ENCODE measurements at places on chromosomes 5 and 9. TPM values are rescaled to one million over a fixed set of nuclear protein-coding genes. Genes with fewer than 3 reads are reported as not detected.

DNA sequence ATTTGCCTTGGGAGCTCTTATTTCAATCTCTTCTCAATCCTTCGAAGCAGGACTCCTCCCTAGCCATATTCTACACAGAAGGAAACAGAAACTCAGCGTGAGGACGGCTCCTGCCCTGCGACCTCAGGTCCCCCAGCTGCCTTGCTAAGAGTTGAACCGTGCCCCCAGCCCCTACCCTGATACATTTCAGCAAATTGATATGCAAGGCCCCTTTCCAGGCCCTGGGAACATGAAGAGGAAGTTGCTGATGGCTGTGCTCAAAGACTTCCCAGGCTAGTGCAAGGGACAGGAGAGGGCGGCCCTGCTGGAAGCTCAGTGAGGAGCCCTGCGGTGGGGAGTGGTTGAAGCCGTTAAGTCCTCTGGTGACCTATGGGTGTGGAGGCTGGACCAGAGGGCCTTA lies 41.5 kb downstream of the BOD1 start:
- DNase-seq: no peak

- no peak for DNase-seq
These were observed 33.3 kb upstream of the ABCA1 start for GRCh38 chr9:104961238-104961637.

DNA sequence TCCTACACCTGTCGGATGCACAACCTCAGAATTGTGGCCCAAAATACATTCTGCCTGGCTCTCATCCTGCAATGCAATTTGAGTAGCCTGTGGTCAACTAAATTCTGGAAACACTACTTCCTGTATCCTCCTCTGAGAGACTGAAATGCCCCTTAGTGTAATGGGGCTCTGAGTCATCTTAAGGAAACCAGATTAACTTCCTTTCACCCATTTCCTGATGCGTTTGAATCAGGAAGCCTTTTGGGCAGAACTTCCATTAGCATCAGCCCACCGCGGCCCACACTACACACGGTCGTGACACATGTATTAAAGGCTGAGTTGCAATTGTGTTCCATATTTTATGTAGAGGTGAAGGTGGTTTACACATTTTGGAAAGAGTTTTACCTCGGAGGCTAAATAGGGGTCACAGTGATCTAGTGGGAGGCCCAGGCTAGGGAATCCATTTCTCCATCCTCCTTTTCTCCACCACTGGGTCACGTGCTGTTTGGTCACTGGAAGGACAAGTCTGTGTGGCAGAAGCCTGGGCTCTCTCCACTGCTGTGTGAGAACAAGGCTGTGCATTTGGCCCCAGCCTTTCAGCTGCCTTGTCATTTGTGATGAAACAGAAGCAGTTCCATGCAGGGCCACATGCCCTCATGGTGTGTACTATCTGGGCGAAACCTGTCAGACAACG lies 55.9 kb downstream of the DAP start:
- DNase-seq: no peak

DNA sequence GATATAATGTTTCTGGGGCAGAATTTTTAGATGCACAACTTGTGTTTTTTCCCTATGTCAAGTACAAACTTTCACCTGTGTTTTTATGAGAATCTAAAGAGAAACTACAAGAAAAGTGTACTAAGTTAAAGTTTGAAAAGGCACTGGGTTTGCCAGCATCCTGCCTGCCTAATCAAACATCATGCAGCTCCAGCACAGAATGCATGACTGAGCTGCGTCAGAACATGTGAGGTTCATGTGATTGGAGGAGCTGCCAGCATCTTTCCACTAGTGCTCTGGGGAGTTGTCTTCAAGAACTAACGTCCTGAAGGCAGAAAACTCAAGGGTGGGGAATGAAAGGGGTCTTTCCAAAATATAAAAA lies 46.1 kb upstream of the RIC1 start:
- DNase-seq: no peak

- DNase-seq: no peak
These were observed 16.6 kb upstream of the C9orf152 start for GRCh38 chr9:110224583-110224982.

DNA sequence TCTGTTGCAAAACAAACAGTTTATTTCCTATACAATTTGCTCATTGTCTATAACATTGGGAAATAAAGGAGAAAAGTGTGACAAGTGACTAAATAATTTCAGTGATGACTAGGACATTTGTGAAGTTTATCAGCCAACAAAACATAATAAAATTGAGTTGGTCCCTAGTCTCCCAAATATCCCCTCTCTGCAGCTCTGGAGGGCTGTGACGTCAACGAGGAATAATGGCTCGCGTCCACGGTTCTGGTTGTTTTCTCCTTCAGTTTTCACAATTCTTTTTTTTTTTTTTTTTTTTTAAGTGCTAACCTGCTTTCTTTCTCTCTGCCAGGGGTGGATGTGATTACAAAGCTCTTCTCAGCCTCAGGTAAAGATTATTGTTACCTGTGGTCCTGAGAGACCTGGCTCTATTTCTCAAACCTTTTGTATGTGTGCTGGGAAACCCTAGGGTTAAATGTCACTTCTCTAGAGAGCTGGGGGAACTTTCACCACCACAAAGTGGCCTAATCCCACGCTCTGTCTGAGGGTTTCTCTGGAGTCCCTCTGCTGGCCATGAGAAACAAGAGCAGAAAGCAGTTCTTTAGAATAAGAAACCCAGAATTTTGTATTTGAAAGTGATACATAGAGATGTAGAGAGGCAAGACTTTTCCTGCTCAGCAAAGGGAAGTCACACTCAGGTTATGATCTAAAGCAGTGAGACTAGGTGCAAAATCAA lies 36.2 kb upstream of the ANKRD55 start:
- DNase-seq: no peak

- no peak for DNase-seq
These were observed 67.4 kb downstream of the NSUN2 start for GRCh38 chr5:6565492-6565891.

DNA sequence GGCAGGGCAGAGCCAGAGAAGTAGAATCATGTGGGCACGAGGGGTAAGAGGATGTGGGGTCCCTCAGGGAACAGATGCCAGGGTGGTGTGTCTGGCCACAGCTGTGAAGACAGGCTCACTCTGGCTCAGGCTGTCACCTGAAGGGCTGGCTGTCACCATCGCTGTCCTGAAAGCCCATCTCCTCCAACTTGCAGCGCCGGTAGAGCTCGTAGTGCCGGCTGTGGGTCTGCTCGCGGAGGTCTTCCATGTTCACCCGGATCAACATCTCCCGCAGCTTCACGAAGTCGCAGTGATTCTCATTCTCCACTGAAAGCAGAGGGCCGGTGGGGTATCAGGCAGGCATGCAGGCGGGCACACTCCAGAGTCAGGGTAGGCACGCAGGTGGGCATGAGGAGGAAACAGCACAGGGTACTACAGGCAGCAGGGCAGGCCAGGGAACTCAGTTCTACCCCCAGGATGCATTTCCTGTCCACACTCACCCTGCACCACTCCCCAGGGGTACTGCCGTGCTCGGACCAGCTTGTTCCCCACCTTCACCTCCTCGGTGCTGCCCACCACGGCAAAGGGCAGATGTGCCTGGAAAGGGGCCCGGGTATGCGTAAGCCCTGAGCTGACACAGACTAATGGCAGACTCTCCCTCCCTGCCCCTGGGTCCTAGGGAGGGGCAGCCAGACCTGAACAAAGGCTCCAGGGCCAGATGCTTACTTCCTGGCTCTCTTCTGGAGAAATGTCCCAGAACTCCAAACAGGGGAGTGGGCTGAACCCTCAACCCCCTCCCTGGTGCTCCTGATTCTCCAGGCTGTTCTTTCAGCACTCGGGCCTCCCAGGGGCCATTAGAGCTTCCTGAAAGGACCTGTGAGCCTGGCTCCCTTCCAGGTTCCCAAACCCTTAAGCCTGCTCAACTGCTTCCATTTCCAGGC lies 14.4 kb downstream of the CCNI2 start:
- no peak for DNase-seq

- no peak for DNase-seq
These were observed 28.7 kb downstream of the ISL1 start for GRCh38 chr5:51411921-51412325.

GRCh38 chr9:135403733-135404450 lies 75.7 kb upstream of the PPP1R26 start:
- DNase-seq: no peak

- DNase-seq: no peak
These were observed 69.0 kb downstream of the DAB2IP start for GRCh38 chr9:121720311-121721057.

GRCh38 chr9:111603041-111603440 lies 3.6 kb upstream of the PTGR1 start:
- DNase-seq: no peak

SCGB3A2 gene
- total RNA-seq: not detected

C9orf43 gene
- total RNA-seq: 0.73 TPM

IGFBPL1 gene
- 239 TPM for total RNA-seq

PCDHB15 gene
- 25.0 TPM for total RNA-seq

LECT2 gene
- total RNA-seq: not detected

All from cerebellum (tissue), 4 donors.